IMR-90 (cell line): ENCODE measurements at places on chromosomes 7 and 10.

DNA sequence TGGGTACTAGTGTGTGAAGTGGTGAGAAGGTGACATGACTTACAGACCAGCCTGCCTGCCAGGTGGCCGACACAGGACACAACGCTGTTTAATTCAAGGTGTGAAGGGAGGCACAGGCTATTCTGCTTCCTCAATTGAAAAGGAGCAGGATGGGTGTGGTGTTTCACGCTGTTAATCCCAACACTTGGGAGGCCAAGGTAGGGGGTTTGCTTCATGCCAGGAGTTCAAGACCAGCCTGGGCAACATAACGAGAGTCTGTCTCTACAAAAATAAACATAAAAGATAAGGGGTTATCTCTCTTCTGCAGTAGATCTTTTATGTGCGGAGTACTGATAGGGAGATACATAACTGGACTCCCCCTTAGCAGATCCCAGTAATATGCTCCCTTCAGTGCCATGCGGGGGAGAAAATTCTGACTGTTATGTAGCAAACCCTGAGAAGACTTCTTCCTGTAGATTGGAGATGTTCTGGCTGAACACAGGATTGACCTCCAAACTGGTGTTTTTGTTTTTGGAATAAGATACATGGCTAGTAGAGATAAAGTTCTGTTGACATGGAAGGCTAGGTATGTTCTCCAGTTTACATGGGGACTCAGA is 63.2 kb downstream of the CCNY start:
- H3K4me1 ChIP-seq = peaks cover 19% of the 10 kb centered on the region
- no peaks in the 10 kb centered on the region for H3K36me3 ChIP-seq
- H3K27ac ChIP-seq = no peak overlapping the region
- DNase-seq = no peak
- H3K27me3 ChIP-seq = no peaks in the 10 kb centered on the region

DNA sequence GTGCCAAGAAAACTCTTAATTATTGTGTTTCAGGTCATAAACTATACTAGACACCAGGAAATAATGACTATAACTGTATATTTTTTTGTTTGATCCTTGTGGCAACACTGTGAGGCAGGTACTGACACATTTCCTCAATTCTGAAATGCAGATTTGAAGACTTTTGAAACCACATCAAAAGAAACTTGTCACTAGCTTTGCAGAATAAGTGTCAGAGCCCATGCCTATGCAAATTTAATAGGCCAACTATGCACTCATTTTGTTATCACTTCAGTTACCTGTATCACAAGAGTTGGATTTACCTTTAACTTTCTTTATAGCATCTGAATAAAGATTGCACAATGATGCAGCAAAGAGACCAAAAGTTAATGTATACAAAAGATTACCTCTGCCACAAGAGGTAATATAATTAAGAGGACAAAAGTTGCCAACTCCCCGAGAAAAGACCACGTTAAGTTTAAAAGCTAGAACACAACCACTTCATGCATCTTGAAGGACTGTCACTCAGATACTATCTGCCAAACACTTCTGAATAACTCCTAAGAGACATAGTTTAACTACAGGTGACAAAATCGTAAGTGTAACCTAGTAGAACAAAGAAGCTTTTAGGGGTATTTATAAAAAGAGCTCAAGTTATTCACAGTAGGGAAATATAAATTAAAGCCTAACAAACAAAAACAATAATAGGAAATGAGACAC is 80.5 kb downstream of the ELAPOR2 start:
- H3K27me3 ChIP-seq = no peaks in the 10 kb centered on the region
- no peak for DNase-seq
- no peak overlapping the region for H3K4me3 ChIP-seq
- no peaks in the 10 kb centered on the region for H3K4me1 ChIP-seq
- H3K27ac ChIP-seq = no peak overlapping the region

DNA sequence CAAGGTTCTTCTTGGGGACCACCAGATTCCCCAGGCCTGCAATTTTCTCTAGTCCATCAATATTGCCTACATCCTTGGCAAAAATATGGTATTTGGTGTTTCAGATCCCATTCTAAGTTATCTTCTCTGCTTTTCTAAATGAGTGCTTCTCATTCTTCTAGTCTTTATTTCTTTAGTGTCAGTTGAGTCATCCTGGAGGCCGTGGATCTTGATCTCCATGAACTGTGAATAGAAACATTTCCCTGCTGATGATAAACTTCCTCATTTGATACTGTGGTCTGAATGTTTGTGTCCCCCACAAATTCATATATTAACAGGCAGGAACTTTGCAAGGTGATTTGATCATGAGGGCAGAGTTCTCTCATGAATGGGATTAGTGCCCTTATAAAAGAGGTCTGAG is 779.3 kb downstream of the INHBA start:
- DNase-seq = no peak
- H3K27me3 ChIP-seq = no peaks in the 10 kb centered on the region
- H3K4me1 ChIP-seq = peaks cover 15% of the 10 kb centered on the region
- no peaks in the 10 kb centered on the region for H3K36me3 ChIP-seq
- no peak overlapping the region for H3K27ac ChIP-seq

DNA sequence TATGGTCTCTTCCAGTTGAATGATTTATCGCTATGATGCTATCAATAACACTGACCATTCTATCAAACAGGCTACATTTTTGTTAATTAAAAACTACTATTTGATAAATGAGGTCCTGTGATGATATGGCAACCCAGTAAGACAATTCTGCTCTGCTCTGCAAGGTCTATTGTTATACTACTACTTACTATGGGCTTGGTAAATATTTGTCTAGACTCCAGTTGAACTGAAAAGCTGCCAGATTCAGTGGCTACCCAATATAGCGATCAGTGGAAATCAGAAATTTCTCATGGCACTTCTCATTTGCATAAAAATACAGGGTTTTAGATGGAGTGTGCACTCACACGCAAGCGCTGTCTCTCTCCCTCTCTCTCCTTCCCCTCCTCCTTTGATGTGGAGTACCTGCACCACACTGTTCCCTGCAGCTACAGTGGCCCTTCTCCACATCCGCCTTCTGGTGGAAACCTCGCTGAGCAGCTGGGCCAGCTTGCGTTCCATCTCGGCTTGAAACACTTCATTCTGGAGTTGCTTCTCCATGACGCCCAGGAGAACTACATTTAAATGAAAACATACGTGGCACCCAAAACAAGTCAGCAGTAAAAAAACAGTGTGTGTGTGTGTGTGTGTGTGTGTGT is 77.9 kb downstream of the KIAA1549 start:
- peaks cover 13% of the 10 kb centered on the region for H3K36me3 ChIP-seq
- no peak overlapping the region for H3K4me3 ChIP-seq
- DNase-seq = no peak
- H3K27me3 ChIP-seq = no peaks in the 10 kb centered on the region
